Erythroblast (primary cell): ENCODE measurements at places on chromosomes 16 and 17.

DNA sequence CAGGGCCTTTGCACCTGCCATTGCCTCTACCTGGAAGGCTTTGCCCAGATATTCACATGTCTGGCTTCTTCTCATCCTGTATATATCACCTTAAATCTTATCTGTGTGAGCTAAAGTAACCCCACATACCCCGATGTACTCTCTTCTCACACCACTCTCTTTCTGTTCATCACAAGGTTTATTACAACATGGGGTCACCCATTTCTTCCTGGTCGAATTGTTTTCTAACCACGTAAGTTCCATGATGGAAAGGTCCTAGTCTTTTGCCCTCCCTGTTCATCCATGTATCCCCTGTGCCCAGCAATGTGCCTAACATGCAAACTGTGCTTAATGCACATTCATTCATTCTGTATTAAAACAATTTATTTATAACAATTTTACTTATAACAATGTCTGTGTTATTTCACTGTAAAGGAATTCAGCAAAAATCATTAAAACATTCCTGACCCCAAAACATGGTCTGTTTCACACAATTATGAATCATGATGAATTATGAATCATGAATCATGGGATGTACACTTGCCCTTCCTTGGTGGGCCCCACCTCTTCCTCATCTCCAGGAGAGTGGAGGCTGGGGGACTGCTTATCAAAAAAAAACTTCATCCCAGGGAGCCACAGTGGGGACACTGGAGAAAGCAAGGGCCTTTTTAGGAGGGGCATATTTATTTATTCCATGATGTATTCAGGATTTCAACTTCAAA is 336.4 kb downstream of the GRIN2A start:
- no peak for DNase-seq

- DNase-seq: no peak
Observed at GRCh38 chr17:8606401-8606800, 24.1 kb downstream of the MYH10 start.

GRCh38 chr17:39814497-39814896 is 49.6 kb downstream of the IKZF3 start:
- no peak for DNase-seq

DNA sequence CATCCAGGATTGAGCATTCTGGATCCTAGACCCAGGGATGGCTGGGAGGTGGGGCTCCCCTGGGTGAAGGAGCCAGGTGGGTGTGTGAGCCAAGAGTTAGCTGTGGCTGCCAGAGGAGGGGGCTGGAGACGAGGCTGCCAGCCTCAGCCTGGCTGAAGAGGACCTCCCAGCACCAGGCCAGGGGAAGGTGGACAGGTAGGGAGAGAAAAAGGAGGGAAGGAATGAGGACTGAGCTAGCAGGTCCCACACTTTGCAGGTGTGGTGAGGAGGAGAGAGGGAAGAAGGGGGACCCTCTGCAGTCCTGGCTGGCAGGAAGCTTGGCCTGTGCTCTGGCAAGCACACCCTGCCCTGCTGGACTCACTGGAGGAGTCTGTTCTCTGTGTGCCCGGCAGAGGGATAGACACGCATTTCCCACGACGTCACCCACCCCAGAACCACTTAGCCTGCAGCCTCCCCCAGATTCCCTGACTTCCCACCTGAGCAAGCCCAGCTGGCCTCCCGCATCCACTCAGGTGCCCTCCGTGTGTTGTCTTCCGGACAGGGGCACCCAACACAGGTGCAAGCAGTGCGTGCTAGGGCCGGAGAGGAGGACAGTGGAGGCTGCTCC is 42.0 kb downstream of the SOCS3 start:
- DNase-seq: no peak

- DNase-seq: no peak
Observed at GRCh38 chr17:37510056-37510455, 20.4 kb downstream of the DUSP14 start.

- no peak for DNase-seq
Observed at GRCh38 chr16:1938316-1938715, 4.7 kb downstream of the MSRB1 start.

DNA sequence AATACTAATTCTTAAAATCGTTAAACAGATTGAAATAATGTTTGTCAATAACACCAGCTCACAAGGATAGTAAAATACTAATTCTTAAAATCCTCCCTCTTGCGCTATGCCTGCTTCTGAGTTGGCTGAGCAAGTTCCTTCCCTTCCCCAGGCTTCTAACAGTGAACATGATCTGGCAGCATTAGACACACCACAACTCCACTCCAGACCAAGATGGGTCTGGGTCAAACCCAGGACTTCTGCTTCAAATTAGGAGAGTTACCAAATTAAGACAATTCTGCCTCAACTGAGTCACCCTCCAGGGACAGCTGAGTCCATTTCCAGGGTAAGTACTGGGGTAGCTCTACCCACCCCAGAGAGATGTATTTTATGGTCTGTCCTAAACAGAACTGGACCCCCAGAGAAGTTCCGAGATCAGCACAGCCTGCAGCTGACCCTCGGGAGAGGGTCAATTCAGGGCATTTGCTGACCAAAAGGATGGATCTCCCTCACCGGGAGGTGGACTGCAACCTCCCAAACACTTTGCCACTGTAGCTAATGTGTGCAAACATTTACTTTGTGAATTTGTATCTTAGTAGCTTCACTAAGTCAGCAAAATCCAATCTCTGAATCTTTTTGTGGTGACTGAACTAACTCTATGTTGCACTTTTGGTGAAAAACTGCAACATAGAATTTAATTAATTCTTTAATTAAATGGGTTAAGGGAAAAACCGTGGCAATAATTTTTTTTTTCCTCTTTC is 48.8 kb downstream of the ADCY9 start:
- DNase-seq: no peak

DNA sequence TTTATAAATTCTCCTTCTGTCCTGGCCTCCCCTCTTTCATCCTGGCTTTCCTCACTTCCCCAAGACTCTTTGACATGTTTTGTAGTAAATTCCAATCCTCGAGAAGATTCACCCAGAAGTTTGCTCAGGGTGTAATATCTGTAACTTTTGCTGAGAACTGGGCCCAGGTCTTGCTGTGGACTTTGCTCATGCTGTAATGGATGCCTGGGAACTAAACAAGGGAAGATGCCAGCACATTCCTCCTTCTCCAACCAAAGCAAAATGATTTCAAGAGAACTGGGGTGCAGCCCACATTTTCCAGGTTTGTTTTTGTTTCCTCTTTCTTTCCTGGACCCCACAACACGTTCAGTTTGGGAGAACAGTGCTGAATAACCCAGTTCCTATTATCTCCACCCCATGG is 6.6 kb upstream of the SALL1 start:
- DNase-seq: no peak

DNA sequence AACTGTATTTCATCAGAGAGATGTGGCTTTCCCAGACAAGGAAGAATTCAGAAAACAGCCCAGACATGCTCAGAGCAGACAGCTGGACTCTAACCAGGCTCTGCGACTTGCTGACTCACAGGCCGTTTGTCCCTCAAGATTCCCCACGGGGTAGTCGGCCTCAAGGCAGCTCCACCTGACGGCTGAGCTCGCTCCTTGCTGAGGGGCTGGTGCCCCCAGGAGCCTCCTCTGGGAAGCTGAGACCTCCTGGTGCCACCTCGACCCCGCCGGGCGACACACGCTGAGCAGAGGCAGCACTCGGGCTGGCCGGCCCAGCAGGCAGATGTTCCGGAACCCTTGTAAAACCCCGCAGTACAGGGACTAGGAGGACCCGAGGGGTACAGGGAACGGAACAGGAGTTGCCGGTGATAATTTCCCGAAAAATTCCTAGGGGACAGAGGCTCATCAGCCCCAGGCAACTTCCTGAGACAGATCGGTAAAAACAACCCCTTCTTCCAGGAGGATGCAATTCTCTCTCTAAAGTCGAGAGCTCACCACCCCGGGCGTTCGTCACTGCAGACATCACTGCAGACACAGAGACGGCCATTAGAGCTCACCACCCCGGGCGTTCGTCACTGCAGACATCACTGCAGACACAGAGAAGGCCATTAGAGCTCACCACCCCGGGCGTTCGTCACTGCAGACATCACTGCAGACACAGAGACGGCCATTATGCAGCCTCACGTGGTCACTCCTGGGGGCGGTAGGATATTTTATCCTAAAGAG is 19.9 kb downstream of the RPH3AL start:
- no peak for DNase-seq

DNA sequence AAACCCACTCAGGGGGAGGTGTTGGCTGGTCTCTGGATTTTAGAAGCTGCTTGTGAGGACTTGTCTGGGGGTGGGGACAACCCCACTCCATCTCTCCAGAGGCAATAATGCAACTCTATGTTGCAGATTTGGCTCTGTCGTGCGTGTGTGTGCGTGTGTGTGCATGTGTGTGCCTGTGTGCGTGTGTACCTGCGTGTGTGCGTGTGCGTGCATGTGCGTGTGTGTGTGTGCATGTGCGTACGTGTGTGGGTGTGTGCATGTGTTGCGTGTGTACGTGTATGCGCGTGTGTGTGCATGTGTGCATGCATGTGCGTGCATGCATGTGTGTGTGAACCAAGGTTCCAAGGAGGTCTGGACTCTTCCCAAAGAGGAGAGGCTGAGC is 120.4 kb upstream of the LHX1 start:
- DNase-seq: no peak

DNA sequence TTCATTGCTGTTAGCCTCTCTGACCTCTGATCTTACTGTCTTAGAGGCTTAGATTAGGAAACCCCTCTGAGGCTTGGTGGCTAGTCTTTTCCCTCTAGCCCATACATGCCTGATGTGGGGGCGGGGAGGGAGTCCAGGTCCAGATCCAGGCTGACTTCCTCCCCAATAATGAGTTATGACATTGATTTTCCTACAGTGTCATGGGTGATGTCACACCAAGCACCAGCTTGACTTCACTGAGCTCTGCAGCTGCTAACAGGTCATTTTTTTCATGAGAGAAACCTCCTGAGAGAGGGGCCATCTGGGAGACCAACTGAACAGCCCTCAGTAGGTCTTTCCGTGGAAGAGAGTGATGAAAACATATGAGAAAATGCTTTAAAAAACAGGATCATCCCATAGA is 180.2 kb upstream of the N4BP1 start:
- no peak for DNase-seq

DNA sequence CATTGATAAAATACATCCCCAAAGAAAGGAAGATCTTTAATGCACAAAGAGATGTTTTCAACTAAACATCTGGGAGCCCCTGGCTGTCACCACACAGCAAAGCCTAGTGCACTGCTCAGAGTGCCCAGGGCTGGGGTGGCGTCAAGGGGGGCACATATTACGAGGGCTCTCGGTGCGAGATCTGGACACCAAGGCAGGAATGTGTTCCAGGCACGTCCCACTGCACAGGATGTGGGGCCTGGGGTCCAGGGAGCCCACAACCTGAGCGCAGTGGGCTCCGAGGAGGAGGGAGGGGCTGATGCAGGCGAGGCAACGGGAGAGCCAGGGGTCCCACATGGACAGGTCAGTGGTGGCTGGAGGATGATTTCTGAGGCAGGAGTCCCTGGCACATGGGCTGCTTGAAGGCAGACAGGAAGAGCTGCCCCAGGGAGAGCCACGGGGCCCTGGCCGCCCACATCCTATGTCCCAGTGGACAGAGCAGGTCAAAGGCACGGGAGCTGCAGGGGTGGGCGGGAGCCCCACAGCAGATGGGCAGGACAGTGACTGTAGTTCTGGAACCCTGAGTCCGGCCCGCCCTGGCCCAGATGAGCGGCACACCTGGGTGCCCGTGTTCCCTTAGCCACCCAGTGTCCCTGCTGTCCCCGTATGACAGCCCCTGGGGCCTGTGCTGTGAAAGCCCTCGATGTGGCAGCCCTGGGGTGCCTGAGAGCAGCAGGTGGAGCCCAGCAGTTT is 56.4 kb downstream of the ZNF778 start:
- no peak for DNase-seq

- no peak for DNase-seq
Observed at GRCh38 chr17:70201872-70202419, 32.6 kb downstream of the KCNJ2 start.

DNA sequence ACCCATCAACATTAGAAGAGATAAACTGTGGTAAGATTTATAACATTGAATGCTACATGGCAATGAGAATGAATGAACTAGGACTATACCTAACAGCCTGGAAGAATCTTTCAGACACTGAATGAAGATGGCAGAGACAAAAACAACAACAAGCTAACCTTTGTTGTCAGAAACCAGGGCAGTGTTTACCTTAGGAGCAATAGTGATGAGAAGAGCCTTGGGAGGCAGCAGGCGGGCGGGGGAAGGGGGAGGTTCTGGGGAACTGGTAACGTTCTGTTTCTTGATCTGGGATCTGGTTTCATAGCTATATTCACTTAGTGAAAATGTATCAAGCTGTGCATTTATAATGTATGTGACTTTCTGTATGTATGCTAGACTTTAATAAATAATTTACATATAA is 139.0 kb upstream of the TNRC6C start:
- DNase-seq: no peak

DNA sequence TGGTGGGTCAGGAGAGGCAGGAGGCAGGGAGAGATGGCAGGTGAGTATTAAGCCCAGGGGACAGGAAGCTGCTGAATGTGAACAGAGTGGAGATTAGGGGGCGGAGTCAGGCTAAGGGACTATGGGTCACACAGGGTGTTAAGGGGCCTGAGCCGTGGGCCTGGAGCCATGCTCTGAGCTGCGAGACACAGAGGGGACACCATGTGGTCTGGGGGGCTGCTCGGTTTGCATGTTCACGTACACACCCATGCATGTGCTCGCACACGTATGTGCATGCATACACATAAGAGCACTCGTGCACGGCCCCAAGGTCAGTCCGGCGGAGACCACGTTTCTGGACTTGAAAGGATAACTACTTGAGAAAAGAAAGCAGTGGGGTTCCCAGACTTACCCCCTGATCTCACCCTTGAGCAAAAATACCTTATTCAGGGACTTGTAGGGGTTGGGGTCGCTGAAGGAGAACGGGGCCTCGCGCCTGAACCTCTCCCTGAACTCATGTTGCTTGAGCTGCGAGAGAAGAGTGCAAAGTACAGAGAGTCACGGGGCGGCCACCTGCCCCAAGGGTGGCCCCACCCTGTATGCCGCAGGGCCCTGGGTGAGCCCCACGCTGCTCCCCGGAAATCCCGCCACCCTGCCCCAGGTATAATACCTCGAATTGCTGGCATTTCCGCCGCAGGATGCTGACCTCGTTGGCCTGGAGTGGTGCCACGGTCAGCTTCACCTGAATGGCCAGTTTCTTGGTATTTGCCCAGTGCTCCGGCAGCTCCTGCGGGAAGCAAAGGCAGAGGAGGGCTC is 50.8 kb downstream of the DNAH17 start:
- no peak for DNase-seq

DNA sequence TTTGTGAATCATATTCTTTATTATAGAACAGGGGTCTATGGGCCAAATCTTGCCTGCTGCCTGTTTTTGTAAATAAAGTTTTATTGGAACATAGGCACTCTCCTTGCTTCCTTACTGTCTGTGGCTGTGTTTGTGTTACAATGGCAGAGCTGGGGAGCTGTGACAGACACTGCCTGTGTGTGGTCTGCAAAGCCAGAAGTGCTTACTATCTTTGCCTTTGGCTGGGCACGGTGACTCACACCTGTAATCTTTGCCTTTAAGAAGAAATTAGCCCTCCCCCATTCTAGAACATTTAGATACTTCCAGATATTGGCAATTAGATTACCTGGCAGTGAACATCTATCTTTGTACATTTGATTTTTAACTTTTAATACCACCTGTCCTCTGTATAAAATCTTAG is 308.3 kb downstream of the FOXL1 start:
- no peak for DNase-seq

GRCh38 chr17:33973491-33973890 is 281.6 kb upstream of the CCL2 start:
- no peak for DNase-seq

- peak; percentile 41 for DNase-seq
Observed at GRCh38 chr16:47578573-47578972, 117.4 kb downstream of the PHKB start.

- DNase-seq: no peak
Observed at GRCh38 chr17:70544317-70544716, 375.0 kb downstream of the KCNJ2 start.

GRCh38 chr17:59105852-59106462 is 723 bp downstream of the TRIM37 start:
- peak; percentile 76 for DNase-seq
